HEK293T (cell line): ENCODE measurements at places on chromosomes 2 and 18.

DNA sequence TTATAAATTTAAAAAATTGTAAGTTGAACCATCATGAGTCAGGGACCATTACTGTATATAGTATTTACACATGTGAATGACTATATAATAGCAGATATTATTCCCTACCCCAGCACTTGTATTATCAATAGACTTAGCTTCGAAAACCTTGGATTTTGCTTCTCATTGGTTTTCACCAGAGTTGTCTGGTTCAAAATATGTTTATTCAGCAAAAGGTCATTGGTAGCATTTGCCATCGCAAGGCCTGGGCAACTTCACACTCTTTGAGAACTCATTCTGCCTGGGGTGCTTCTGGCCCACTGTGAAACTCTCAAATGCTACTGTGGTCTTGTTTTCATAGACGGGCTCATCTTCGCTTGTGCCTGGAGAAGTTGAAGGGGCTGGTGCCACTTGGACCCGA, 20.1 kb downstream of the MXD1 start:
- no peak for DNase-seq

GRCh38 chr2:205848601-205849000, 166.3 kb downstream of the NRP2 start:
- no peak for DNase-seq

- DNase-seq: no peak
Observed at GRCh38 chr2:233811087-233811486, 33.0 kb downstream of the MROH2A start.

- DNase-seq: no peak
Observed at GRCh38 chr18:478681-479080, 21.8 kb downstream of the COLEC12 start.

DNA sequence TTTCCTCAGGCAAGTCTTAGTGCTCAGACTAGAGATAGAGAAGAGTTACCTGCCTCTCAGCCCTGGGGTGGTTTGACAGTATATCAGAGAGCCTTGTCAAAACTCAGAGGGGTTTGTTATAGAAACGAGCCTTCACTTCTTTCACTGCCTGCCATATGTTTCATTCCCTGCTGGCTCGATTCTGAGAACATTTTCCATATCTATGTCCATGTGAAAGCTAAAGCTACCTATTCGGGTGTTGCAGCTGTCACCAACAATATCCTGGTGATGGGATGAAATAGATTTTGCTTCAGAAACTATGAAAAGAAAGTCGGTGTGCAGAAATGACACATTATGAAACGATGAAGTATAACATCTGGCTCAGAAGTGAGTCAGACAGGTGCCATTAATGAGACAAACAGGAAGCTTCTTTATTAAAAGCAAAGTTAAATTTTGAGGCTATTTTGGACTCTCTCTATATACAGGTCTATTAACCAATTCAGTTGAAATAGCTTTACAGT, 56.1 kb upstream of the TANK start:
- no peak for DNase-seq

DNA sequence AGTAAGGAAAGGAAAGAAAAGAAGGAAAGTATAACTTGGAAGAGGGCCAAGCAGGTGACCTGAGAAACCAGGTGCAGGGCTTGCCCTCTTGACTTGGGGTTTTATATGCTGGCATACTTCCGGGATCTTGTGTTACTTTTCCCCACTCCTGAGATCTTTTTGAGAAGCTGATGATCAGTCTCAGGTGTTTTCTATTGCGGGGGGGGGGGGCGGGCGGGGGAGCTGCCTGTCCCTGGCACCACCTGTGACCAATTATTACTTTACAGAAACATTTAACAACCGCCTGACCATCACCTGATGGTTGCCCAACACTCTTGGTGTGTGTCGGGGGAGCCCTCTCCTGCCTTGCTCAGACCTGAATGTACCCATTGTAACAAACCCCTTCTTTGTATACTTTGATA, 6.9 kb upstream of the CASP10 start:
- no peak for DNase-seq

- DNase-seq: no peak
Observed at GRCh38 chr18:68121826-68122225, 593.1 kb downstream of the TMX3 start.

- no peak for DNase-seq
Observed at GRCh38 chr18:79453816-79454735, 58.3 kb downstream of the NFATC1 start.

GRCh38 chr2:239690651-239691631, 290.1 kb upstream of the HDAC4 start:
- no peak for DNase-seq

- DNase-seq: peak; percentile 80
Observed at GRCh38 chr2:237923481-237924163, 43.2 kb upstream of the UBE2F start.

DNA sequence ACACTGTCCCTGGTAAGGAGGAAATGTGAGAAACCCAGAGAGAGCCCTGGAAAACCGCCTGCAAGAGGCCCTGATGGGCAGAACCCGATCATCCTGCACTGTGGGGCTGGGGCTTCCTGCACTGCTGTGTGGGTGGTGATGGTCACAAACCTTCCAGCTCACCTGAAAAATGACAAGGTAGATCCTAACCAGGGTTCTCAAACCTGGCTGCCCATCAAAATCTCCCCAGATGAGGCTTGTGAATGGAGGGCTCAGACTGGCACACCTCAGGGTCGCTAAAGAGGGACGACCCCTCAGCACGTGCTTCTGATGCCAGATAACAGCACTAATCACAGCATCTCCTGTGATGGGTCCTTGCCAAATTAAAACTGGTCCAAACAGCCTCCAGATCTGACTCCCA, 74.7 kb downstream of the GYPC start:
- no peak for DNase-seq

- no peak for DNase-seq
Observed at GRCh38 chr18:24913507-24914170, 438.3 kb downstream of the ZNF521 start.

GRCh38 chr2:101820519-101820918, 123.0 kb downstream of the MAP4K4 start:
- DNase-seq: no peak

- DNase-seq: no peak
Observed at GRCh38 chr2:42921147-42921520, 128.8 kb upstream of the HAAO start.
